ENCODE measurements at places on chromosomes 5 and 9. TPM values are rescaled to one million over a fixed set of nuclear protein-coding genes. Genes with fewer than 3 reads are reported as not detected.

The FOXD4L4 gene
- 0.23 TPM for total RNA-seq

The MELK gene
- 52.6 TPM for total RNA-seq

The NCS1 gene
- total RNA-seq = 2.2 TPM

The MINAR2 gene
- not detected for total RNA-seq

The TYRP1 gene
- total RNA-seq = not detected

The MEF2C gene
- total RNA-seq = 0.25 TPM

The ORM2 gene
- total RNA-seq = not detected

The BHMT2 gene
- total RNA-seq = not detected

All from T-helper 2 cell treated with Interferon-gamma antibody and Interleukin-4, amounts not matched to agents 100 ng/mL and 5 ng/mL, for 36 hours (primary cell).